NCI-H774 (cell line): ENCODE measurements at places on chromosomes 5 and 9.

- DNase-seq, result no peak
Observed at GRCh38 chr5:124655251-124655917, 91.1 kb downstream of the ZNF608 start.

DNA sequence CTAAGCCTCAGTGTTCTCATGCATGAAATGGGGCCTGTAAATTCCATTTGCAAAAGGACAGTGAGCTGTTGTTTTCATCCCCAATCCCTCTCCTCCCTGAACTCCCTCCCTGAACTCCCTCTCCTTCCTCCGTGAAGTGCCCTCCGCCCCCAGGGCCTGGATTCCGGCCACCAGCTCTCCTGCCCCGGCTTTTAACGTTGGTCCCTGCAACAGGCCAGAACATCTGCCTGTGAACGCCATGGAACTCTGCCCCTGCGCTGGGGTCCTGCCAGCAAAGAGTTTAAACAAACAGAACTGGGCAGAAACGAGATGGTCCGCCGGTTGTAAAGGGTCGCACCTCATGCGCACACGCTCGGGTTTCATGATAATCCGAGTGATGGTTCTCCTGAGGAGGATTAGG lies 62.4 kb downstream of the SMIM23 start:
- no peak for DNase-seq

DNA sequence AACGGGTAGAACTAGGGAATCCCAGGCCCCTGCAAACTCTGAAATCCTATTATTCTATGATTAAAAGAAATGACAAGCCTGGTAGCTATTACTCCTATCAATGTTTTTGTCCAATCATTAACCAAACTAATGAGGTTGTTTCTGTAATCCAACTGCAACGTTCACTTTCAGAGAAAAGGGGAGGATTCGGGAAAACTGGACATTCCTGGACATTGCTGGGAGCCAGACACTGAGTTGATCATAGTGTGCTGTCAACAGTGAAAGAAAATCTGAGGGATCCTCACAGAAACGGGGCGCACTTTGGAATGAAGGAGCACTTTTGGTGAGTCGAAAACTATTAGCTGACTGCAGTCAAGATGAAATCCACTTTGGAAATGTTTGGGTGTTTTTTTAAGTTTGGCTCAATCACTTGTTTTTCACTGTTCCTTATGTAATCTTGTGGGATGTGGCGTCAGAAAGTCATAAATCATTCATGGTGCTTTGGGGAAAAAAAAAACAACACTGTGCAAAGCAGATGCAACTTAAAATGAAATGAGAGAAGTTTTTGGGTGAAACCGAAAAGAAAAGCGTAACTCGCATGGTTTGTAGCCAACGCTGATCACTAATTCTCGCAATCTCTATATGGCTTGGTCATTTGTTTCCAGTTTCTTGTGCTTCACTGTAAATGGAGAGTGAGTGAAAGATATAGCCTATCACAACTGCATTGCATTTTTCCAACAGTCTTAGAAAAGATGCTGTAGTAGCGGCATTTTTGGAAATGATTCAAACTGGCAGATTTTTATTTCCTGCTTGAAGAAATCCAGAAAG lies 51.2 kb upstream of the ADRA1B start:
- no peak for DNase-seq

- no peak for DNase-seq
Observed at GRCh38 chr9:103789686-103790085, 304.4 kb upstream of the SMC2 start.

DNA sequence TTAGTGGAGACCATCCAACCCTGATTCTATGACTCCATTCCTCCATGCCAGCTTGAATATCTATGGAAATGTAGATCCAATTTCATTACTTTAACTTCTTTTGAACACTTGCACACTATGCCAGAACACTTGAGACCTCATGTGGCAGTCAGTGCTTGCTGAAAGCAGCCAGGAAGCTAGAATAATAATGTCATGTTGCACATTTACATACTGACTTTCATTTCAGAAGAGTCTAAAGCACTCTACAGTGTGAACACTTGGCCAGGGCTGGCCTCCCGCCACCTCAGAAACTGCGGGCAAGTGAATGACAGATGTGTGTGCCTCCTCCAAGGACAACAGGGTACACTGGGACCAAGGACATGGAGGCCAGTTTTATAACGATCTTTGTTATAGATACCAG lies 97.3 kb downstream of the SLF1 start:
- no peak for DNase-seq

GRCh38 chr9:77939149-77939668 lies 92.4 kb downstream of the GNAQ start:
- DNase-seq, result no peak

DNA sequence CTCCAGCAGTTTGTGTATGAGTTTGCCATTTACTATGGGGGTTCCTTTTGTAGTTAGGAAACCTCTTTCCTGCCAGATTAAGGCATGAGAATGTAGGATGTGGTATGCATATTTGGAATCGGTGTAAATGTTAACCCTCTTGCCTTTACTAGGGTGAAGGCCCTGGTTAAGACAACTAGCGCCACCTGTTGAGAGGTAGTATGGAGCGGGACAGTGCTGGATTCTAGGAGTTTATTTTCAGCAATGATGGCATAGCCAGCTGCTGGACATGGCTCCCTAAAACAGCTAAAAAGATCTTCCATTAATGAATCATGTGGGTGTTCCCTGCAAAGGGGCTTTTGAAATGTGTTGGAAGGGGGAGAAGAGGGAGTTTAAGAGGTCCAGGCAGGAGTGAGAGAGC lies 30.7 kb upstream of the GPX3 start:
- no peak for DNase-seq
